ENCODE measurements at places on chromosomes 4 and X. TPM values are rescaled to one million over a fixed set of nuclear protein-coding genes. Genes with fewer than 3 reads are reported as not detected.

DOK7 gene
- not detected for total RNA-seq

C4orf50 gene
- total RNA-seq, result not detected

RBMX gene
- total RNA-seq, result 94.0 TPM

GABRB1 gene
- total RNA-seq, result 0.18 TPM

BOD1L1 gene
- total RNA-seq, result 26.3 TPM

NAA11 gene
- total RNA-seq, result not detected

MMAA gene
- 2.6 TPM for total RNA-seq

ZDHHC15 gene
- total RNA-seq, result under 0.01 TPM

PAK3 gene
- total RNA-seq, result 1.6 TPM

DCHS2 gene
- under 0.01 TPM for total RNA-seq

IQCM gene
- total RNA-seq, result not detected

FREM3 gene
- total RNA-seq, result under 0.01 TPM

LONRF3 gene
- 0.28 TPM for total RNA-seq

KIF4A gene
- total RNA-seq, result 1.8 TPM

PPP4R3C gene
- total RNA-seq, result not detected

KDR gene
- 0.28 TPM for total RNA-seq

MCTS1 gene
- total RNA-seq, result 25.7 TPM

RIPPLY1 gene
- not detected for total RNA-seq

CHRNA9 gene
- total RNA-seq, result 0.14 TPM

TBC1D9 gene
- 26.5 TPM for total RNA-seq

GNL3L gene
- 15.9 TPM for total RNA-seq

CT45A5 gene
- not detected for total RNA-seq

GLRA3 gene
- total RNA-seq, result not detected

MEPE gene
- total RNA-seq, result not detected

DCLK2 gene
- 5.8 TPM for total RNA-seq

JAKMIP1 gene
- total RNA-seq, result not detected

ENAM gene
- total RNA-seq, result not detected

CXCL6 gene
- total RNA-seq, result 66.7 TPM

RS1 gene
- not detected for total RNA-seq

AFP gene
- total RNA-seq, result 0.55 TPM

MAGEB10 gene
- total RNA-seq, result not detected

HNRNPD gene
- 19.2 TPM for total RNA-seq

RPS6KA6 gene
- 12.7 TPM for total RNA-seq

PRRG3 gene
- total RNA-seq, result not detected

TMPRSS11A gene
- not detected for total RNA-seq

GPR143 gene
- total RNA-seq, result not detected

PDGFRA gene
- total RNA-seq, result 502 TPM

C1QTNF7 gene
- 1.0 TPM for total RNA-seq

EDNRA gene
- total RNA-seq, result 8.0 TPM

AKAP4 gene
- total RNA-seq, result not detected

TNIP3 gene
- 0.28 TPM for total RNA-seq

LEF1 gene
- total RNA-seq, result 0.14 TPM

RHOXF2 gene
- total RNA-seq, result not detected

STATH gene
- total RNA-seq, result not detected

OTC gene
- not detected for total RNA-seq

GJB1 gene
- total RNA-seq, result not detected

NDP gene
- total RNA-seq, result 0.28 TPM

RBMXL3 gene
- not detected for total RNA-seq

MAGEA2 gene
- total RNA-seq, result not detected

PCDH7 gene
- total RNA-seq, result 52.8 TPM

RNF175 gene
- total RNA-seq, result not detected

TRPC5OS gene
- not detected for total RNA-seq

Measured in smooth muscle cell of bladder (primary cell).